Stimulated activated CD8-positive, alpha-beta memory T cell treated with anti-CD3 and anti-CD28 coated beads, Interleukin-15, amount 100 ng/mL, for 24 hours (primary cell): ENCODE measurements at places on chromosomes 3 and 15.

DNA sequence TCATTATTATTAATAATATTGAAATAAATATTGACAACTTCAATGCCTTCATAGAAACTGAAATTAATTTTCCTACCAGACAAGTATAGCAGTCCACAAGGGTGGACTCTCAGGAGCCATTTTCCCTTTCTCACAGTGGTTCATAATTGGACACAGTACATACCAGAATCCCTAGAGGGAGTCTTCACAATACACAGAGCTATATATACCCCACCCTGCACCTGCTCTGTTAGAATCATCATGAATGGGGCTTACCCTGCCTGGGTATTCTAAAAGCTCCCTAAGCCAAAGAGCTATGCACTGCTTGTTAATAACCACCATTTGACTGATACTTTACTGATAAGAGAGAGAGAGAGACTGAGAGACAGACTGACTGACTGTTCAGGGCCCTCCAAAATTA is 134.9 kb downstream of the FEZF2 start:
- no peak for DNase-seq

DNA sequence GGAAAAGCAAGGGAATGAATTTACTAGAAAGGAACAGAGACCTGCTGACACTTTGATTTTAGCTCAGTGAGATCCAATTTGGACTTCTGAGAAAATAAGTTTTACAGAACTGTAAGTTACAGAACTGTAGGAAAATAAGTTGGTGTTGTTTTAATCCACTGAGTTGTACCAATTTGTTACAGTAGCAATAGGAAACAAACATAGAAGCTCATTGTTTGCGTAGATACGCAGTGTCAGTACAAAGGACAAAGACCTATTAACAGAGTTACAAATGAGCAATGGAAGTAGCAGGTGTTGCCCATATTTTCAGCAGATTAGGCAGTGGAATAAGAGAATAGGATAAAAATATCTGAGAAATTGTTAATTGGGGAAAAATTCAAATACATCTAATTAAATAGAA is 385.8 kb upstream of the CNTN6 start:
- no peak for DNase-seq

- DNase-seq = no peak
Measured at GRCh38 chr3:141349711-141350110, 18.6 kb upstream of the ZBTB38 start.

- no peak for DNase-seq
Measured at GRCh38 chr3:197083486-197083885, 53.9 kb upstream of the MELTF start.

GRCh38 chr3:177449360-177450006 is 252.2 kb upstream of the TBL1XR1 start:
- DNase-seq = no peak

DNA sequence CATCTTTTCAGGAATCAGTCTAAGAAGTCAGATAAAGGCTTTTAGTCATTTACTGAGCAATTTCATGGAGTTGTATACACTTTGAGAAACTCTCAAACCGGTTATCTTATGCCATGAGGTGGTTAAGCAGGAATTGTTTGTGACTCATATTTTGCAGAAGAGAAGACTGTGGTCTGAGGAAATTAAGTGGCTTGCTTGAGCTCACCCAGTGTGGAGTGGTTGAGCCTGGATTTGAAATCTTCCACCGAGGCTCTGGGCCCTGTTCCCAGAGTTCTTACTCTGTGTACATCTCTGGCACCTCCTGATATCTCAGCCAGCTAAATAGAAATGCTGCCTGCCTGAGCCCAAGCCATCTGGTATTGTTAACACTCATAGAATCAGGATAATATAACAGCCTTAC is 37.8 kb upstream of the BCL6 start:
- DNase-seq = no peak

- DNase-seq = no peak
Measured at GRCh38 chr3:119627461-119627860, 29.8 kb downstream of the PLA1A start.

- DNase-seq = no peak
Measured at GRCh38 chr15:100788418-100789105, 91.1 kb upstream of the ALDH1A3 start.

- no peak for DNase-seq
Measured at GRCh38 chr15:70344666-70345065, 246.9 kb upstream of the TLE3 start.

DNA sequence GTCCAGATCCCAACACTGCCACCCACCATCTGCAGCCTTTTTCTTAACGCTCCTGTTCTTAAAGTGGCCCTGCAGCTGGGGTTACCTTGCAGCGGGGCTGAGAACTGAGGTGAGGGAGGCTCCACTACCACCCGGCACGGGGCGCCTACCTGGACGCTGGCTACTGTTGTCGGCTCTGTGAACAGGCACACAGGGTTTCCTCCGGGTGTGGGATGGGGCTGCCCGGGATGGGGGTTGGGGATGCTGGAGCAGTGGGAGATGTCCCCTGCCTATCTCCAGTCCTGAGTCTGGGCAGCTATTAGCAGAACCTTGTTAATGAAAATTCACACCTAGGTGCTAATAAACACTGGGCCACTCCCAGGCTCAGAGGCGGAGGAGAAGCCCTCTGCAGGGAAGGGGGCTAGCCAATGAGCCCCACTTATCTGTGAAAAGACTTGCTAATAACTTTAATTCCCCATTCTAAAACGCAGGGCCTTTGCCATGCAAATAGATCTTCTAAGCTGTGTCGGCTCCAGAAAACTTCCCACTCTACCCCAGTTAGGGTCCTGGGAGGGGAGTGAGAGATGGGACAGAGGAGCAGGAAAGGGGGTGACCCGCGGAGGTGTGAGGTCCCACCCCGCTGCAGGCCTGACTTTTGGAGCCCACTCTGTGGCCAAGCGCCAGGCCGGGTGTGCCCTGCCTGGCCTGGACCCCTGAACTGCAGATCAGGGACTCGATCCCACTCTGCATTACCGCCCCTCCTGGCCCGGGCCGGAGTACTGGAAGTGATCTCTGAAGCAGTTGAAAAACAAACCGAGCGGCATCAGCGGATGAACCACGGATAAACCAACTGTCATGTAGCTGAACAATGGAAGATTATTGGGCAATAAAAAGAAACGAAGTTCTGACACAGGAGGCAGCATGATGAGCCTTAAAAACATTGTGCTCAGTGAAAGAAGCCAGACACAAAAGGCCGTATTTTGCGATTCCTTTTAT is 3.1 kb downstream of the MESP1 start:
- DNase-seq = no peak

- DNase-seq = no peak
Measured at GRCh38 chr3:183560607-183561006, 5.1 kb upstream of the KLHL6 start.

GRCh38 chr15:40427188-40427587 is 13.6 kb upstream of the BAHD1 start:
- DNase-seq = no peak

DNA sequence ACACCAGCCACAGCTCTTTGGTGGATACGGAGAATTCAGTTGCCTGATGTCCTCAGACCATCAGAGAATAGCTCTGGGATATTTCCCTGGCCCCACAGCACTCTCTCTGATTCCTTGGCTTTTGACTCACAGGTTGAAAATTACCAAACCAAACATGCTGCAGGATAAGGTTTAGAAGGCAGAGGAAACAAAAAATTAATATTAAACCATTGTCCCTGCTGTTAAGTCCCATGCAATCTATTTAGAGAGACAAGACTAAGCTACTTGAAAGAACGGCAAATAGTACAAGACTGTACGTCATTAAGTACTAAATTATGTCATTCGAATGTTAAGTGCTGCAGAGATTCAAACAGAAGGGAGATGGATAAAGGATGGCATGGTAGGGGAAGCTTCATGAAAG is 501.4 kb downstream of the MECOM start:
- DNase-seq = no peak

DNA sequence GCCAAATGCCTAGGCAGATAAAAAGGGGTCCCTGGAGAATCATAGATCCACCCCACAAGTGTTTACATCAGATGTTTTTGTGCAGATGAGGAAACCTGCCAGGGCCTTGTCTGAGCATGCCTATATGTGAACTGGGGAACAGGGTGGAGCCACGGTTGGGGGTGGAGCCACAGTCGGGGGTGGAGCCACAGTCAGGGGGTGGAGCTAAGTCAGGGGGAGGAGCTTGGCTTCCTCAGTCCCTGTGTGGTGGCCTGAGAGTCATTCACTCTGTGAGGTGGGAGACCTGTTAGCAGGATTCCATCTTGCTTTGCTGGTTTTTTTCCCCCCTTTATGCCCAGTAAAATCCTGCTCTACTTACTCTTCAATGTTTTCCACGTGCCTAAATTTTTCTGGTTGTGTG is 57.8 kb upstream of the TGFBR2 start:
- DNase-seq = peak; percentile 5

- no peak for DNase-seq
Measured at GRCh38 chr3:195859846-195860411, 48.2 kb upstream of the MUC4 start.

DNA sequence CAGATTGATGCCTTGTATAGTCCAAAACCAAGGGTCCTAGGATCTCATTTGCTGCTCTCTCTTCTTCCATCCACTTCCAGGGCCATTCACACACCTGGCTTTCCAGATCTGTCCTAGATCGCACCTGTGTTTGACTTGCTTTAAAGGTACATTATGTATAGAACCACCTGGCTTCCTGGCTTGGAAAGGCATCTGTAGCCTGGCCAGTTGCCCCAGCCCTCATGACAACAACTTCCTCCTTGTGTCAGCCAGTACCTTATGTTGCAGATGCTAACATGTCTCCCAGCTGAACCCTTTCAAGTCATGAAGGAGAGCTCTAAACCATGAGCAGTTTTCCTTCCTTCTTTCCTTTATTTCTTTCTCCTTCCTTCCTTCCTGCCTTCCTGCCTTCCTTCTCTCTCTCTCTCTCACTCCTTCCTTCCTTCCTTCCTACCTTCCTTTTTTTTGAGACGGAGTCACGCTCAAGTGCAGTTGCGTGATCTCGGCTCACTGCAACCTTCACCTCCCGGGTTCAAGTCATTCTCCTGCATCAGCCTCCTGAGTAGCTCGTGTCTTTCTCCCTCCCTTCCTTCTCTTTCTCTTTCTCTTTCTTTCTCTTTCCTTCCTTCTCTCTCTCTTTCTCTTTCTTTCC is 2.5 kb upstream of the HTR3C start:
- DNase-seq = no peak
